Left ventricle myocardium superior (tissue), 1 donor: ENCODE measurements at places on chromosomes 6 and 20. TPM values are rescaled to one million over a fixed set of nuclear protein-coding genes. Genes with fewer than 3 reads are reported as not detected.

ZNF337 gene
- total RNA-seq = 8.3 TPM

DNA sequence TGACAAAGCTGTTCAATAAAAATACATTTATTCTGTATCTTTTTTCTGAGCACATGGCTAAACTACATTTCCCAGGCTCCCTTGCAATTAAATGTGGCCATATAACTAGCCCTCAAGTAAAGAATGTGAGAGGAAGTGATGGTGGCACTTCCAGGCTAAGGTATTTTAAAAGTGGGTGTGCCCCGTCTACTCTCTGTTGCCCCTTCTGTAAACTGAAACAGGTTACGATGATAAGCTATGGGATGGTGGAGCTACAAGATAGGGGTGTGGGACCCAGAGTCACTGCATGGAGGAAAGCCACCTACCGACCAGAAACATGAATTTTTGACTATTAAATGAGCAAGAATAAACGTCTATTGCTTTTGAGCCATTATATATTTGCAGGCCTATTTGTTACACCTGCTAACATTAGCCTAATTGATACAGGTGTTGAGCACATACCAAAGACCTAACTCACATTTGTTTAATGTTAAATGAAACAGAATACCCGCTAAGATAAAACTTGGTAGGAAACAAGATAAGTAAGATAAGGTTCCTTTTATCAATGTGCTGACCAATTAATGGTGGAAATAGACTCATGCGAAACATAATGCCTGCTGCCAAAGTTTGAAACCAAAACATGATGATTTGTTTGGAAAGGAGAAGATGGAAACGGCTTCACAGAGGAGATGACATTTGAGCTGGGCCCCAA, 3.1 kb downstream of the FYN start:
- DNase-seq = no peak

DNA sequence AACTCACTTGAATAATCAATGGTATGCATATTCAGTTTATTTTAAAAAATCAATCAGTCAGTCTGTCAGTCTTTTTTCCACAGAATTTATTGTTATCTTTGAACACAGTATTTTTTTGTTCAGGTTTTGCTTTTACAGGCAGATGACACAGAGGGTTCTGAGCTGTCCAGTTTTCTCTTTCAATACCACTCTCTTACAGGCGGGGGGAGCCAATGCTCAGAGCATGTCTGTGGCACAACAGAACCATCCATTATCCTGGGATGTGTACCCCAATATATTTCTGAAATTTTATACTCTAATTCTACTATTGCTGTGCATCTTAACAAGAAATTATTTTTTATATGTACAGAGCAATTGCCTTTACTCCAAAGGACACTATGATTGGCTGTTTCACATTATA, 21.2 kb downstream of the ROS1 start:
- no peak for DNase-seq

NNAT gene
- 0.25 TPM for total RNA-seq

GRCh38 chr6:113696960-113697359, 160.2 kb upstream of the MARCKS start:
- no peak for DNase-seq

GRCh38 chr6:108897371-108897770, 49.1 kb downstream of the ARMC2 start:
- peak; percentile 48 for DNase-seq

- DNase-seq = no peak
Measured at GRCh38 chr6:89242574-89243330, 25.6 kb upstream of the GABRR1 start.

DNA sequence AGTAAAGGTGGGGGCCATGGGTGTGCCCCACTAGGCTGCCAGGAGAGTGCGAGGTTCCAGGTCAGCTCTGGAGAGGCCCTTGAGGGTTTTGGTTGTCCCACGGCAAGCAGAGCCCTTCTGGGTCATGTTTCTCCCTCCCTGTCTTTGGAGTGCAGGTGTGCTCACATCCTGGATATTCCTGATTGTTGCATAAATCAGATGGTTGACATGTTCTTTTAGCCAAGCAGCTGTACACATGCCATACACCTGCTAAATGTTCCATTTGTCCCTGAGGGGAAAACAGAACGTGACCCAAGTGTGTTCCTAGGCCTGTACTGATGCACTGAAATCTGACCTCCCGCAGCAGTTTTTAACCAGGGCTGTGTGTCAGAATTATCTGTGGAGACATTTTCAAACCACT, 77.5 kb upstream of the BEND3 start:
- DNase-seq = no peak

ASCC3 gene
- 14.2 TPM for total RNA-seq

- DNase-seq = no peak
Measured at GRCh38 chr6:12335717-12336116, 45.6 kb downstream of the EDN1 start.

GRCh38 chr6:71486461-71486860, 197.8 kb downstream of the OGFRL1 start:
- no peak for DNase-seq

GRCh38 chr6:15372932-15373331, 127.1 kb downstream of the JARID2 start:
- DNase-seq = no peak
